Thymus (tissue), 14 donors: ENCODE measurements at places on chromosomes 7 and 10.
A peak's percentile ranks its signal among the peaks of the same experiment; 100 is the strongest.

DNA sequence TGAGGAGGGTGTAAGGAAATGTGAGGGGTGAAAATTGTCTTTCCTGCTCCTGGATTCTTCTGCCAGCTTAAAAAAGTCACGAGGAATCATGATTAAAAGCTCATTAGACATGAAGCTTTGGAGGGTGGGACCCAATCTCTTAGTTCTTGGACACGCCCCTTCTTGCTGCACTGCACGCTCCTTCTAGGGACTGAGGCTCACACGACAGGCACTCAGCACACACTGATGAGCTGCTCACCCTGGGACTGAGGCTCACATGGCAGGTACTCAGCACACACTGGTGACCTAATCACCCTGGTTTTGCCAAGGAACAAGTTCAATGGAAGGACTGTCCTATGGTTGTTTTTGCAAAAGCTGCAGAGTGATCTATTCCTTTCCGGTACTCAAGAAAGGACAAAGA, 65.8 kb upstream of the ELMO1 start:
- DNase-seq: no peak

DNA sequence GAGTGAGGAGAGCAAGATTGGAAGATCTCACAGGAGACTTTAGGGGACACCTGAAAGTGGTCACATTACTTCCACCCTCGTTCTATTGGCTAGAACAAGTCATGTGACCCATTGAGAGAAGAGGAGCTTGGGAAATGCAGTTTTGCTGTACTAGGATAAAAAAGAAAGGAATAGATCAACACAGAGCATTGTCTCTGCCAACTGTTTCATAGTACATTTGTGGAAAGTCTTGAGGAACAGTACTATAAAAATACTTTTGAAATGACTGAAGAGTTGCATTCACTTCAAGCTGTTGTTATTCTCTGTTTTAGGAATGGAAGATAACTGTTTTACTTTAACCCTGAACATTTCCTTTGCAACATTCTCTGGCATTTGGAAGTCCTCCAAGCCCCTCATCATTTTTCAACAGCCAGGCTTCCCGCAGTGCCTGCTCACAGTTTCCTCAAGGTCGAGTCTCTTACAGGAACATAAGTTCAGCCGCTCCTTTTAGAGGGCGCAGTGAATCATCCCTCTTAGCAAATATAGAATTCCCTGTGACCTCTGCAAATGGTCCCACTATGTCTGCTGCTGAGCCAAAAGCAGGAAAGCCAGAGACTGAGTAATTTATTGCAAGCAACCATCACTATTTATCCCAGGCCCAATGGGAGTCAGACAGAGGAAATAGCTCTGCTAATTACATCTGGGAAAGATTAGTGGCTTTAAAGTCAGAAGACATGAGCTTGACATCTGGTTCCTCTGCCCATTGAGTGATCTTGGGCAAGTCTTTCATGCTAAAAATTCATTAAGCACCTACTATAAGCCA, 40.7 kb downstream of the MRPL32 start:
- no peak for DNase-seq

- DNase-seq: no peak
These were observed 77.1 kb downstream of the CARD11 start for GRCh38 chr7:2966466-2967078.

- DNase-seq: no peak
These were observed 44.0 kb upstream of the ITGB1 start for GRCh38 chr10:33001908-33002492.

GRCh38 chr10:24553051-24553612, 170.6 kb downstream of the ARHGAP21 start:
- no peak for DNase-seq

DNA sequence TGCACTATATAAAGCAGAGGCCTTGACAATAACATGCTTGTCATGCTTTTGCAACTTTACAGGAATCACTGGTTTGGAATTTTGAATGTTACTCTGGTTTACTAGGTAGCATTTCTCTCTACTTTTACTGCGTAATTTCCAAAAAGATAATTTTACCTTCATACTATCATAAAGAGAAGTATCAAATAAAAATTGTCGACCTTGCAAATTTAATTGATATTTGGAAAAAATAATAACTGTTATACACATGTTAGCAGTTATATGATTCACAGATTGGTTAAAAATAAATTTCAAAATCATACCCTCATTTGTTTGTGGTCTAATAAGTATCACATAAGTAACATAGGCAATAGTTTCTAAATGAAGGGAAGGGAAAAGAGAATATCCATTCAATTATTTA, 228.5 kb upstream of the CACNA2D1 start:
- DNase-seq: no peak

- no peak for DNase-seq
These were observed 29.1 kb downstream of the PAPOLB start for GRCh38 chr7:4832711-4833110.

DNA sequence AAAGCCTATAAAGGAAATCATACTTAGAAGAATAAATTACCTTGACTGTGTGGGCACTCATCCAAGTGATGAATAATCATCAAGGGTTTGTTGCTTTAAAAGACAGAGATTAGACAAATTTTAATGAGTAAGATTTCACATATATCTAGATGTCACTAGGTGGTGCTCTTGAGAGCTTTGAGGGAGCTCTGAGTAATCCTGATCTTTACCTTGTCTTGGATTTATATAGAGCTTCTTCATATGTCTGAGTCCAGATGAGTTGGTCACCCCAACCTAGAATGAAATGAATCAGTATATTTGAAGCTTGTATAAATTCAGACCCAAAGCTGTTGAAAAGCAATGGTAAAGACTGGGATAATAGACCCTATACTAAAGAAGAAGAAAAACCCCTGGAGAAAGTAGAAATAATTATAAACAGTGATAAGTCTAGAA, 3.7 kb downstream of the AGR2 start:
- DNase-seq: peak; percentile 9

DNA sequence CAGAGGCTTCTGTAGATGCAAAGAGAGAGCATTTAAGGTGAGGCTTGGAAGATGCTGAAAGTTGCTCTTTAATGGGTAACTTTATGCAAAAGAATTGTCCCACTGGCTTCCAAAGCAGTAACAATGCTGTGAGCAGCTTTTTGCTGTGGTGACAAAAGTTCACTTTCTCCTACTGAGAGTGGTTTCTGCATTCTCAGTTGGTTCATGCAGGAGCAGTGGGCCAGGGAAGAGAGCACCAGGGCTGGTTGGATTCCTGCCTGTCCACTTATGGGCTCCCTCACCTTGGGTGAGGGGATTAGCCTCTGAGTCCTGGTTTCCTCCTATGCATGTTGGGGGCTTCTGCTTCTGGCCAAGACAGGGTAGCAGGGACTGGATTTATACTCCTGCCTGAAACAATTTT, 31.1 kb upstream of the GOLGA7B start:
- DNase-seq: no peak

DNA sequence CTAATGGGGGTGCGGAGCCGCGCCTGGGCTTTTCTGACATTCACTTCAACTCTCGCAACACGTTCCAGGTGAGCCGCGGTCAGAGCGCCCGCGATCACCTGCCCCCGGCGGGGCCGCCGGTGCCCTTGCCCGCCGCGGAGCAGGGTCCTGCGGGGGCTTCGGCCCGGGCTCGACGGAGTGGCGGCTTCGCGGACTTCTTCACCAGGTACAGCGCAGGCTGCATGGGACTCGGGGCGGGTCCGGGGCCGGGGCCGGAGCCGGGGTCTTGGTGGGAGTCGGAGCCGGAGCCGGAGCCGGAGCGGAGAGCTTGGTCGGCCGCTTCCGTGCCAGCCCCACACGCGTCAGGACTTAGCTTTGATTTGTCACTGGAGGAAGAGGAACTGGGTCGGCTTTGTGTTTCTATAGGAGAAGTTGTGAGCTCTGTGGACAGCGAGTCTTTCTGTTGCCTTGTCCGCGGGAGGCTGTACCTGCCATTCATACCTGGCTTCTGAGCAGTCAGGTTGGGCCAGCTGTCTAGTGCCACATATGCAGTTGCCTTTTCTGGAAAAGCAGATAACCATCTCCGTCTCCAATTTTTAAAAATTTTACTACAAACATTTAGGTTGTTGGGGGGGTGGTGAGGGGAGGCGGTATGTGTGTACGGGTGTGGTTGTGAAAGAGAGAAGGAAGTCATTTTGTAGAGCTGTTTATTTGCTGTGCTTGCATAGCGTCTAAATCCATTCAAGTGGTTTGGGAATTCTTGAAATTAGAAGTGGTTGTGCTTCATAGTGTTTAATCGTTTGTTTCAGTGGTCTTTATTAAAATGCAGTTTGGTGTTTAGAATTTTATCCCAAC, 1.3 kb downstream of the TBC1D12 start:
- no peak for DNase-seq

GRCh38 chr10:88190540-88191235, 327.3 kb downstream of the PTEN start:
- no peak for DNase-seq

- no peak for DNase-seq
These were observed 4.8 kb downstream of the NYAP1 start for GRCh38 chr7:100488333-100489095.

- DNase-seq: no peak
These were observed 31.7 kb upstream of the ASL start for GRCh38 chr7:66043681-66044497.

DNA sequence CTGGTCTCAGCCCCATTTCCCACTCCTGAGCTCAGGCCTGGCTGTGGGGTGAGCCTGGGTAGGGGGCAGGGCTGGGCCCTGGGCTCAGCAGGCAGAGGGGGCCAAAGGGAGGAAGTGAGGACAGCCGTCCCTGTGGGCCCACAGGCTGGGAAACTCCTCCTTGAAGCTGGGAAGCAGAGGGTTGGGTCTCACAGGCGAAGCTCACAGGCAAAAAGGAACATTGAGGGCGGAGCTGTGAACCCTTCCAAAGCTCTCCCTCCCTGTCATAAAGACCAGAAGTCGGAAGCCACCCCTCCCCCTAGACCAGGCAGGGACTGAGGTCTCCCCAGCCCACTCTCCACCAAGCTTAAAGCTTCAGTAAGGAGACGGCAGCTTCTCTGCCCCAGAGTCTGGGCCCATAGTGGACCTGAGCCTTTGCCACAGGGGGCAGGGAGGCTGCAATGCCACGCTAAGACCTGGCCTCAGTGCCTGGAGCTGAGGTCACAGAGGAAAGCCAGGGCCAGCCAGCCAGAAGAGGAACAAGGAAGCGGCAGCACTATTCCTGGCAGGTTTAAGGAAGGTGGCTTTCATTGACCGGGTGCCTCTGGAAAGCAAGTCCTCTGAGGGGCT, 1.0 kb upstream of the KCP start:
- DNase-seq: no peak

DNA sequence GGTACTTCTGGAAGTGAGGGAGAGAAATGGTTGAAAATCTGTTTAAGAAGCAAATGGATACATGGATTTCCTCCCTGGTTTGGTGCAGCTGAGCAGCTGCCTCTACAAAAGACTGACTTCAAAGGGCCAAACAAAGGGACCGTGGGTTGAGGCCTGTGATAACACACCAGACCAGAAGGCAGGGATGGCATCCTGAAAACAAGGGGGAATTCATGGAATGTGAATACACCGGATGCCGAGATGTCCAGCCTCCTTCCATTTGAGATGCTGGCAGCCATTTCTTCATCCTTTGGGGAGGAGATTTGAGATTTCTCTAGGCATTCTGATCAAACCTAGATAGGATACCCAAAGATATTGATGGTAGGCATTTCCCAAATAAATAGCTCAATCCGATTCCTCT, 36.9 kb downstream of the TAF3 start:
- DNase-seq: no peak

DNA sequence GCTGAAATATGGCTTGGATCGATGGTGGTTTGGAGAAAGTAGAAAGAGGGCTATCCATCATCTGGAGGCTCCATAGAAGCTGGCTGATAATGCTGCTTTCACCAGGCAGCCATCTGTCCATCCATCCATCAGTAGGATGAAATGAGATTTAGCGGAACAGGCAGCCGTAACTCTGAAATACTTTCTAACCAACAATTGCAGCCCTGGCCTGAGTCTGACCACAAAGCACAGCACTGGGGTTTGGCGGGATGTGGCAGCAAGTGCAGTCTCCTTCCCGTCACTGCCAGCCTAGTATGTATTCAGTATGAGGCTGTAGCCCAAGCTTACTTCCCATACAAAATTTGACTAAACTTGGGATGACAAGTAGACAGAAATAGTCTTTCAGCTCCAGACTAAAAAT, 38.0 kb downstream of the R3HCC1L start:
- no peak for DNase-seq

- no peak for DNase-seq
These were observed 28.0 kb downstream of the CHST12 start for GRCh38 chr7:2431260-2431867.

GRCh38 chr7:43278088-43278644, 165.7 kb downstream of the HECW1 start:
- no peak for DNase-seq

DNA sequence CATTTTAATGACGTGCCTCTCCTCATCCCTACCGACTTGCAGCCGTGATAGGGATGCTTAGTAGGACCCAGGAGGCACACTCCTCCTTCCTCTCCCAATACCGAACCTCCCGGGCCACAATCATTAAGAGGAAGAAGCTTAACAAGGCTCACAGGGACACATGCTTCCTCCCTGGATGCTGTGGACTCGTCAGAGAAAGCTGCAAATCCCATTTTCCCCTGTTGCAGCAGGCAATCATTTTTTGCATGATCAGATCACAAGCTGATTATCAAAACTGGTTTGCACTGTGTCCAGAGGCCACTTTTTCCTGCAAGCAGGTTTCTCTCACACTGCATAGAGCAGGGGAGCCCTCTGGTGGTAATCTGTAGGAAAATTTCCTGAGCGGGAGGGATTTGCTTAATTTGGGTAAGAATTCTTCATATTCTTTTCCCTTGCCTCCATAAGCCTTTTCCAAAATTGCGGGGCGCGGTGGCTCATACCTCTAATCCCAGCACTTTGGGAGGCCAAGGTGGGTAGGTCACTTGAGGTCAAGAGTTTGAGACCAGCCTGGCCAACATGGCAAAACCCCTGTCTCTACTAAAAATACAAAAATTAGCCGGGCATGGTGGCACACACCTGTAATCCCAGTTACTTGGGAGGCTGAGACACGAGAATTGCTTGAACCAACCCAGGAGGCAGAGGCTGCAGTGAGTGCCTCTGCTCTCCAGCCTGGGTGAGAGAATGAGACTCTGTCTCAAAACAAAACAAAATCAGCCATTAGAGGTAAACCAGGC, 16.1 kb upstream of the LAMB4 start:
- peak; percentile 26 for DNase-seq

GRCh38 chr10:35783305-35783838, 141.3 kb upstream of the FZD8 start:
- DNase-seq: no peak

DNA sequence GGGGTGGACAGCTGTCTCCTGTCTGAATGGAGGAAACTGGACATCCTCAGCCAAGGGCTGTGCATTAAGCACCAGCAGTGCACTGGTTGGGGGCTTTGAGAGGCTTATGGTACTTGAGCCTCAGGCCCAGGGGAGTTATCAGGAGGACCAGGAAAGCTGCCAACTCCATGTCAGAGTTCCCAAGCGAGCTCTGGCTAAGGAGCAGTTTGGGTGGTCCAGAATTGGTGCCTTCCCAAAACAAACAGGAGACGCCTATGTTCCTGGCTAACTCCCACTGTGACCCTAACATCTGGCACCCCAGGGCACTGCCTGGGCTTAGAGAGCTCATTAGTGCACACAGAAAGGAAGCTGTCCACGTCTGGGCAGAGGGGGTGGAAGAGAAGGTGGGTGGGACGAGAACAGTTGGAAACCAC, 408.6 kb upstream of the NPVF start:
- no peak for DNase-seq
